ENCODE measurements at places on chromosomes 3 and 15. TPM values are rescaled to one million over a fixed set of nuclear protein-coding genes. Genes with fewer than 3 reads are reported as not detected.

GRCh38 chr3:191137708-191138107, 61.3 kb upstream of the OSTN start:
- no peak for DNase-seq

GRCh38 chr15:54836052-54836795, 360.5 kb downstream of the RSL24D1 start:
- DNase-seq, result no peak

GRCh38 chr3:11373235-11373634, 101.0 kb downstream of the ATG7 start:
- DNase-seq, result no peak

DNA sequence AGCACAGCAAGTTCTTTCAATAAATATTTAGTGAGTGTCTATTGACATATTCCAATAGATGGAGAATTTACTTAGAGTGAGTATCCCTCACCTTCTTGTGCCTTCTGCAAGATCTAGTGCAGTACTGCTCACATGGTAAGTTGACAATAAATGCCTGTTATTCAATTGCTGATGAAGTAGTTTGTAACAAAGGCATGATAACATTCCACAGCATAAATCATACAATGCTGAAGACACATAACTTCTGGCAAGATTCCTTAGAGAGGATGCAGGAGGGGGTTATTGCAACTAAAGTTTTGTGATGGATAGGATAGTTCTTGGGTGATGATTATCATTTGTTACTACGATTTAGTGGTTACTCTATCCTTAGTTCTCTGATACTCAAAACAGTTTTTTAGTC, 112.2 kb upstream of the RBMS3 start:
- no peak for DNase-seq

DNA sequence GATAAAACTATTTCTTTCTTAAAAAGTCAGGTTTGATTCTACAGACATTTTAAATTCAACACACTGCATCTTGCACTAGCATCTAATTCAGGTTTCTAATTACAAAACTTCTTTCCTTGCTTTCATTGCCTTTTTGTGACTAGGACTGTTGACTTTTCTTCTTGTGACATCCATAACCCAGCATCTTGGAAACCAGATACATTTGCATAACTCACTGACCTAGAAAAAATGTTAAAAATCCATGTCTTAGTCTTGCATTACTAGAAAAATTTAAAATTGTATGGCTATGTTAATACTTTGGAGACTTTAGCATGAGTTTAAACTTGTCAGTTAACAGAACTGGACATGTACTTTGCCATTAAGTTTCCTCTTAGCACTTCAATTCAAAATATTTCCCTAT, 72.7 kb downstream of the DTWD1 start:
- DNase-seq, result peak; percentile 28

GRCh38 chr3:7241584-7242302, 380.8 kb downstream of the GRM7 start:
- DNase-seq, result no peak

DNA sequence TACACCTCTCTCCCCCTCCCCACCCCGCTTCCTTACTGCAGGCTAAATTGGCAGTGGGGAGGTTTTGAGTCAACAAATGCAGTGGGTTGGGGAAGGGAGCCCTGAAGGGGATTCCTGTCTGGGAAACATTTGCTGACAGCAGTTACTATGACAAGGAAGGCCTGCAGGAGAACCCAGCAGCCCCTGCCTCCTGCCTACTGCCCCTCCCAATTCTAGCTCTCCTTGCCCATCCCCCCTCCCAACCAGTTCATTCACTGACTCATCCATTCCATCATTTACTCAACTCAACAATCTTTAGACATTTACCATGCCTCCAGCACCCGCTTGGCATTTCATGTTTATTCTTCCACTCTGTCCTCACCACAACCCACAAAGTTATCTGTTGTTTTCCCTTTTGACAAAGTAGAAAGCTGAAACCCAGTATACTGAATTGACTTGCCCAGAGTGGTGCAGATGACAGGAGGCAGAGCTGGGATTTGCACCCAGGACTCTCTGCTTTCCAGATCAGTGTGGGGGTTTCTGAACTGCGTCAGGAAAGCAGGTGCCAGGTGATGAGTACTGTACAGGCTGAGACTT, 75.0 kb downstream of the MAGEF1 start:
- DNase-seq, result peak; percentile 68

DNA sequence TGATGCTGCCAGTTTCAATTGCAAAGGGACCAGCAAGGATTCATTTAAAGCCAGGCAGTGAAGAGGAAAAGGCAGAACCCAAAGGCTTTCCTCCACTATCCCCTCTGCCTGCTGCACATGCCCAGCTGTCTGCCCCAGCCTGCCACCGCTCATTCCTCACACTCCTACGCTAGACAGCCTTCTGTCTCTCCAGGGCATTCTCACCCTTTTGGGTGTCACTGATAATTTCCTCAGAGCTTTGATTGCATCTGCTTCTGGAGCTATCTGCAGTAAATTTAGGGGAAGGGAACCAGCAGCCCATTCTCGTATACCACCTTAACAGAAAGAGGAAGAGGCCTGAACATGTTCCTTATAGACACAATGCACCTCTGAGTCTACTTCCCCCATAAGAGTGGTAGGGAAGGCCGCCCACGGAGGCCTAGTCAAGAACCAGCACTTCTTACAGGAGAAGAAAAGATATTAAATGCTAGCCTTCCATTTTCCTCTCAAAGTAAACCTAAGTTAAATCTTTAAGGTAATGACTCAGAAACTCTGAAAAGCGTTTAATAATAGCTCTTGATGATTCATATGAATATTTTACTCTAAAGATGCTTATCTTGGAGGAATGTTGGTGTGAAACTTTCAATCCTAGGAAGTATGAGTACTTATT, 20.9 kb downstream of the NUDT16 start:
- DNase-seq, result peak; percentile 85

DNA sequence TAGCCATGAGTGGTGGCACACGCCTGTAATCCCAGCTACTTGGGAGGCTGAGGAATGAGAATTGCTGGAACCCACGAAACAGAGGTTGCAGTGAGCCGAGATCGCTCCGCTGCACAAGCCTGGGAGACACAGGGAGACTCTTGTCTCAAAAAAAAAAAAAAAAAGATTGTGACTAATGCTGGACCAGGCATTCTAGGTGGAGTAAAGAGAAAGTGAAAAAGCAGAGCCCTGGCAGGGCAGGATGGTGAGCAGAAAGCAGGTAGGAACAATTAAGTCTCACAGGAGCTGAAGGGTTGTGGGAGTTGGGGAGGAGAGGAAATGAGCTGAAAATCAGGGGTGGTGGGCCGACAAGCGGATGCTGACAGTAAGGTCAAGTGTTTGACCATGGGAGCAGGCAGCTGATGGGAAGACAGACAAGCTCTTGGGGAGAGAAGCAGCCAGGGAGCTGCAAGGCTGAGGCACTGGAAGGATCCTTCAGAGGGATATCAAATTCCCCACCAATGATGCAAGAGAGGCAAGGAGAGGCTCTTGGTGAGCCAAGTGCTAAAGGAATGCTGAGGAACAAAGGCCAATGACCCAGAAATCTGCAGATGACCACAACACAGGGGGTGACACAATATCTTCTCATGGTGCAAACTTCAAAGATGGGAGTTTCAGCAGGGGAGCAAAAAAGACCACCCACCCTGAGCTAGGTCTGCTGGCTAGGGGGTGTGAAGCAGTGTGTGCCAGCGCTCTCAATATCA, 251.1 kb downstream of the ULK4 start:
- peak; percentile 80 for DNase-seq

- DNase-seq, result peak; percentile 40
Observed at GRCh38 chr15:31366169-31366734, 39.6 kb downstream of the KLF13 start.

GRCh38 chr3:66486646-66487045, 14.2 kb downstream of the LRIG1 start:
- peak; percentile 88 for DNase-seq

GRCh38 chr3:133927540-133928066, 31.9 kb upstream of the RAB6B start:
- DNase-seq, result peak; percentile 65

DNA sequence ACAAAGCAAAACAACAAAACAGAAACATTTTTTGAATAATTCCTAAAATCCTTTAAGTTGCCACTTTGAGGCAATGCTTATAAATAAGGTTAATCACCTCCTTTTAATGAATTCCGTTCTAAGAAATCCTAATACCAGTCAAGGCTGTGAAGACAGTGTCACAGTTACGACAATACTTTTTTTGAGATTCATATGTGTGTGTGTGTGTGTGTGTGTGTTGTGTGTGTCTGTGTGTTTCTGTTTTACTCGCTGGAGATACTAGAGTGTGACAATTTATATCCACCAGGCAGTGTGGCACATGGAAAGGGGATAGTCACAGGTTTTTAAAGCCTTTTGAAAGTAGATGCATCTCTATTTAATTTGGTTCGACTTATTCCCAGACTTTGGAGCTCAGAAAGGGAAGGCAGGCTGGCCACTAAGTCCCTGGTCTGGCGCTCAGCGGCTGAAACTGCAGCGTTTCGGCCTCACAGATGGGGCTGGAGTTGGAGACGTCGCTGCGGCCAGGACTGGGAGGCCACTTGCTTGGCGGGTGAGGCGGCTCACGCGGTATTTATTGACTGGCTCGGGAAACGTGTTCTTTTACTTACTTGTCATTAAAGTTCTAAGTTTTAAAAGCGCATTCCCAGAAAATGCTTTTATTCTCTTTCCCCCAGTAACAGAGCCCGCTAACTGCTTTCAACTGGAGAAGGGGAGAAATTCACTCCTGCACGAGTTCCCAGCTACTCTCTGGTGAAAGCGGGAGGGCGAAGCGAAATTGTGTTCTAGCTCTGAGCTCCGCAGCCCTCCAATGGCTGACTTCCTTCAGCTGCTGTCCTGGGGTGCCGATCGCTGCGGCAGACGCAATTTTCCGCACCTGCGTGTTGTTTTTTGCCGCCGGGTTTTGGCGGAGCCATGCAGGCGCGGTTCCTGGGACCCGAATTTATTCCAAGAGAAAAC, 13.7 kb downstream of the ZIC1 start:
- peak; percentile 48 for DNase-seq

DNA sequence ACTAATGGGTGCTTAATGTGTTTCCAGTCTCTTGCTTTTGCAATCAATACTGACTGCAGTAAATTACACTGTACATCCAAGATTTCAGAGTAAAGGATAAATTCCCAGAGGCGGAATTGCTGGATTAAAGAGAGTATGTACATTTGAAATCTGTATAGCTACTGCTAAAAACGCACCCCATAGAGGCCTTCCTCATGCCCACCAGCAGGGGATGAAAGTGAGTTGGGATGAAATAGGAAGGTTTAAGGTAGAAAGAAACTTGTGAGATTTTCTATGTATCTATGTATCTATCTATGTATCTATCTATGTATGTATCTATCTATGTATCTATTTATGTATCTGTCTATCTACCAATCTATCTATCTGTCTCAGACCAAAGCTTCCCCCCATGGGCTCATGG, 28.4 kb downstream of the TMEM44 start:
- peak; percentile 30 for DNase-seq

DNA sequence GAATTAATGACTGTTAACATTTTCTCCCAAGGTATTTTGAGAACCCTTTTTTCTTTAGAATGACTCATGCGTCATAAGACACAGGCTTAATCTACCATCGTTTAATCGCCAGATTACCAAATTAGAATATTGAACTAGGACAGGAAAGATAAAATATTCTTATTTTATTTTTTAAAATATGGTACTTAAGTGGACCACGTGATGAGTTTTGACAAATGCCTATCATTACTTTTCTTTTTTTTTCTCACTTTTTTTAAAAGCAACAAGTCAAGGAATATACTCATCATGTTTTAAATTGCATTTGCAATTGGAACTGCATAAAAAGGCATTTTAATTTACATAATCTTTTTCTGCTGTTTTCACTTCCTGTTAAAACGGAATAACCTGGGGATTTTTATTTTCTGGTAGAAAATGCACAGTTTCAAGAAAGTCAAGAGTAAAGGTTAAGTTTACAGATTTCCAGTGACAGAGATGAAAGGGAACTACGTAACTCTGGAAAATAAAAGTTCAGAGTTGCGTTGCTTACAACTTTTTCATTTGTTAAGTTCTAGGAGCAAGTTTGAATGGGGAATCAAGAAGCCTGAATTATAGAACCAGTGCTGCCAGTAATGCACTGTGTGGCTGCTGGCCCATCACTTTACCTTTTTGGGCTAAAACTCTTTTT, 23.6 kb downstream of the SIAH2 start:
- DNase-seq, result no peak

- peak; percentile 30 for DNase-seq
Observed at GRCh38 chr15:55789066-55789660, 46.2 kb upstream of the PRTG start.

GRCh38 chr15:32107477-32108080, 77.3 kb downstream of the CHRNA7 start:
- no peak for DNase-seq

The GDPGP1 gene
- total RNA-seq, result 9.0 TPM

The CLDN11 gene
- total RNA-seq, result 81.9 TPM

The GNAT1 gene
- total RNA-seq, result not detected

The RBPMS2 gene
- not detected for total RNA-seq

The ITGA11 gene
- total RNA-seq, result 408 TPM

The GCSAM gene
- total RNA-seq, result not detected
